ENCODE measurements at places on chromosomes 7 and 10.

GRCh38 chr7:80478683-80479082, 33.2 kb downstream of the GNAT3 start:
- DNase-seq: peak; percentile 74

- no peak for DNase-seq
Measured at GRCh38 chr7:19464241-19464640, 244.6 kb downstream of the POLR1F start.

DNA sequence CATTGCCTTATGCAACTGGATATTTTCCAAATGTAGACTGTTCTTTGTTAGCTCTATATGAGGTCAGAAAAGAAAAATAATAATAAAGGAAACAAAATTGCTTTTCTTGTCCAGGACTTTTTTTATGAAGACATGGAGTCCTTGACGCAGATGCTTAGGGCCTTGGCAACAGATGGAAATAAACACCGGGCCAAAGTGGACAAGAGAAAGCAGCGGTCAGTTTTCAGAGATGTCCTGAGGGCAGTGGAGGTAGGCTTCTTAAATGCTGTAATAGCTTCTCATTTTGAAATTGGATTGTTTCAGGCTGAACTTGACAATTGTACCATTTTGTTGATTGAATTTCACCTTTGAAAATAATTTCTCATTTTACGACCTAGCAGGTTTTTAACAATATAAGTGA, 12.9 kb upstream of the LSMEM1 start:
- DNase-seq: no peak

DNA sequence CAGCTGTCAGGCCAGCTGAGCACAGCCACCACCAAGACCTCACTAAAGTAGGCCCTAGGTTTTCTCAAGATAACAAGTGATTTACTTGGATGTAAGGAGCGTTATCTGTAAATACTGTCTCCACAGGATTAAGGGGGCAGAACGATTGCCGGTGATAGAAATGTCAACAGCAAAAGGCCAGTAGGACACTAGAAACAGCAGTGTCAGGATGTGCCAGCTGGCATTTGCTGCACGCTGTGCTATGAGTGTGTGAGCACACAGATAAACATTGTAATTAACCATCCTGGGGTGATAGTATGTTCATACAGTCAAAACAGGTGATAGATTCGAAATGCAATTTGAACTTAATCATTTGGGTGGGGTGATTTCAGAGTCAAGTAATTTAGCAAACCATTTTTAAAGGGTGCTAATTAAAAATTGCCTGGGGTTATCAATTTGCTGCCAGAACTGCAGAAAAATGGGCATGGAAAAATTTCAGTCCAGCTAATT, 36.3 kb upstream of the NOBOX start:
- DNase-seq: no peak

GRCh38 chr10:64586934-64587503, 1065.8 kb downstream of the REEP3 start:
- no peak for DNase-seq

GRCh38 chr10:59865101-59865500, 41.3 kb downstream of the CCDC6 start:
- DNase-seq: peak; percentile 63

GRCh38 chr7:22726907-22727713, at the start of gene IL6:
TSS of gene IL6 (plus strand) at chr7:22727200. CDS start at chr7:22727263, 63 bp downstream.
- peak; percentile 26 for DNase-seq
